ENCODE measurements at places on chromosomes 6 and 20.

GRCh38 chr6:14709066-14709670 is 536.7 kb upstream of the JARID2 start:
- DNase-seq: no peak

DNA sequence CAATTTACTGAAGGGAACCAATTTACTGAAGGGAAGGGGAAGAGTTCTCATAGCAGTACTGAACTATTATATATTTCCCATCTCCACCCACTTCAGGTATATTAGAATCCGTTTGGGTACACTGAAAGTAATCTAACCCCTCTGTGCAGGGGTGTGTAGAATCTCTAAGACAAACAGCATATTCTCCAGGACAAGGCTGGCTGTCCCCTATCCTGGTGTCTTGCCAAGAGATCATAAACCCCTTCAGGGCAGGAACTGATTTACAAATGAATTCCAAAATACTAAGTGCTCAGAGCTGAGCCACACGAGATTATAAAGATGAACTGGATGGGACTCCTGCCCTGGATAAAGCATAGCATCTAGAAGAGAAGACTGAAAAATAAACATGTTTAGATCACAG is 9.2 kb downstream of the ASF1A start:
- DNase-seq: no peak

DNA sequence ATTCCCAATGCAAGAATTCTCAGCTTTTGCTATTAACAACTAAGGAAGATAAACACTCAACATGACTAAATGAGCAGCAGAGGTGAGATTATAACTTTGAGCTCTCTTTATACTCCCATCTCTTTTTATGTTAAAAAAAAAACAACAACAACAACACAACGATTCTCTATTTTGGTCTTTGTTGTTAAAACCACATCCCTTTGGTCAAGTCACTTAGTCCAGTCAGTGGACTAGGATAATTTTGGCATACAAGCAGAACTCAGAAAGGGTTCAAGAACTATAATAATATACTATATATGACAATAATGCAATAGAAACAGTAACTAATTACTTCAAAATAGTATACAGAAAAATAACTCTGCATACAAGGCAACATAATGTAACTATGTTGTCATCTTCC is 312.4 kb downstream of the RNGTT start:
- DNase-seq: no peak

DNA sequence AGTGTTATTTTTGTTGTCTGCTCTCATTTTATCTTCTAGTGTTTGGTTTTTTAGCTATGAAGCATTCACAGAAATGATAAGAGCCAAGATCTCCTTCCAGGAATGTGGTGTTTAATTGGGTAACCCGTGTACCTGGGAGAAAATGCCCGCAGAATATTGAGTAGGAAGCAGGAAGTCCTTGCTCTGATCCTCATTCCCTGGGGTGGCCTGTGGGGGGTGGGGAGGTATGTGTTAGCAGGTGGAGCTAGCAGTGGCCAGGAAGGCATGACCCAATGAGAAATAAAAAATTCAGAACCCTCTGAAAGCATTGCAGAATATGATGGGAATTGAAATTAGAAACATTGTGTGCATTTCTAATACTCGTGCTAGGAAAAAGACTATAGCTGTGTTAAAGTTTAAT is 100.8 kb downstream of the DTD1 start:
- DNase-seq: no peak

DNA sequence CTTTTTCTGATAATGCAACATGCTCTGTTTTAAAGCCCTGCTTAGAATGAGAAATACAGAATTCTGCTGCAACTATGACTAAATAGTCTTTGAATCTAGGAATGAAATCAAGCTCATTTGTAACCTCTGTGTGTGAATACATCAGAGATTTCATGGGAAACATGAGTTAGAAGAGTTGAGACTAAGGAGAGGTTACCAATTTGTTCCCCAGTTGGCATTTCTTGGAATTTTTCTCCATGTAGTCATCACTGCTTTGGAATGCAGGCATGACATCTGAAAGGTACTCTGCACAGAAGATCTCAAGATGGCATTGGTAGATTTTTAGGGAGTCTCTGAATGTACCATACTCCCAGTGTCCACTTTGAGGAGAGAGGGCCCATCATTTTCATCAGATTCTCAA is 237.2 kb downstream of the TFAP2A start:
- no peak for DNase-seq

DNA sequence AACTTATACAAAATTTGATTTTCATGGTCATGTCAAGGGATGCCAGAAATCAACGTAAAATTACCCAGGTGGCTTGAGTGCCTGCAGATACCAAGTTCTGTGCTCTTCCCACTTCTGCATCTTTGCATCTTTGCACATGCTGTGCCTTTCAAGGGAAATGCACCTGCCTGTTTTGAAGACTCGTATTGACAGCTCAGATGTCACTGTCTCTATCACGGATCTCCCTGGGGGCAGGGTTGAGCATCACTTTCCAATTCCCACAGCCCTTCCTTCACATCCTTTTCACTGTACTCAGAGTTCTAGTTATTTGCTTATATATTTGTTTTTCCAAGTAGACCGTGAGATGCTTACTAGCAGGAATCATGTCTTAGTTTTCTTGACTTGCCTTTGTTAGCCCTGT is 274.2 kb downstream of the CDH26 start:
- DNase-seq: no peak

- DNase-seq: no peak
These were observed 49.1 kb upstream of the PLCB1 start for GRCh38 chr20:8082989-8083388.

DNA sequence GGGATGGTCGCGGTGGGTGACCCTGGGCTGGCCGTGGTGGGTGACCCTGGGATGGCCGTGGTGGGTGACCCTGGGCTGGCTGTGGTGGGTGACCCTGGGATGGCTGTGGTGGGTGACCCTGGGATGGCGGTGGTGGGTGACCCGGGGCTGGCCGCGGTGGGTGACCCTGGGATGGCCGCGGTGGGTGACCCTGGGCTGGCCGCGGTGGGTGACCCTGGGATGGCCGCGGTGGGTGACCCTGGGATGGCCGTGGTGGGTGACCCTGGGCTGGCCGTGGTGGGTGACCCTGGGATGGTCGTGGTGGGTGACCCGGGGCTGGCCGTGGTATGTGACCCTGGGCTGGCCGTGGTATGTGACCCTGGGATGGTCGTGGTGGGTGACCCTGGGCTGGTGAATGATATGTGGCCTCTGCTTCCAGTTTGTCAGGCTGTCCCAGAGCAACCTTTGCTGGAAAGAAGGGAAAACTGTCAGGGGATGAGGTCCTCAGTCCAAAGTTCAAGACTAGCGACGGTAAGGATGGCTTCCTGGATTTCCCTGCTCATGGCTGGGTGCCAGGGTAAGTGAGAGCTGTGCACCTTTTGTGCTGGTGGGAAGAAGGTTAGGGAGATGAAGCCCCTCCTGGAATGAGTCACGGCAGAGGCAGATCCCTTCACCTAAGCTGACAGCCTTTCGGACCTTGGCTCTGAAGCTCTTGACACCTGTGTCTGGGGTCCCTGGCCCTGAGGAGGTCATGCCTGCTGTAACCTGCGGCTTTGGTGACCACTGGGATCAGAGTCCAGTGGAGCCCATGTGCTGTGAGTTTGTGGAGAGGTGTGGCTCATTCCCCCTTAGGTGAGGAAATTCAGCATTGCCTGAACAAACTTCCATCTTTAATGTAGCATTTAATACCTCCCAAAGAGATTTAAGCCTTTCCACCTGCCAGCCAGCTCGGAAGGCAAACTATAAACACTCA is 19.1 kb upstream of the PCMTD2 start:
- DNase-seq: no peak

- DNase-seq: no peak
These were observed 52.9 kb downstream of the NFATC2 start for GRCh38 chr20:51489611-51490010.

Data from activated naive CD8-positive, alpha-beta T cell treated with anti-CD3 and anti-CD28 coated beads for 36 hours (primary cell).